ACHN (cell line): ENCODE measurements at places on chromosomes 3 and 15.

GRCh38 chr15:37246856-37247255 lies 146.5 kb upstream of the MEIS2 start:
- DNase-seq = no peak

- no peak for DNase-seq
Measured at GRCh38 chr3:187042346-187042745, 97.0 kb downstream of the RPL39L start.

DNA sequence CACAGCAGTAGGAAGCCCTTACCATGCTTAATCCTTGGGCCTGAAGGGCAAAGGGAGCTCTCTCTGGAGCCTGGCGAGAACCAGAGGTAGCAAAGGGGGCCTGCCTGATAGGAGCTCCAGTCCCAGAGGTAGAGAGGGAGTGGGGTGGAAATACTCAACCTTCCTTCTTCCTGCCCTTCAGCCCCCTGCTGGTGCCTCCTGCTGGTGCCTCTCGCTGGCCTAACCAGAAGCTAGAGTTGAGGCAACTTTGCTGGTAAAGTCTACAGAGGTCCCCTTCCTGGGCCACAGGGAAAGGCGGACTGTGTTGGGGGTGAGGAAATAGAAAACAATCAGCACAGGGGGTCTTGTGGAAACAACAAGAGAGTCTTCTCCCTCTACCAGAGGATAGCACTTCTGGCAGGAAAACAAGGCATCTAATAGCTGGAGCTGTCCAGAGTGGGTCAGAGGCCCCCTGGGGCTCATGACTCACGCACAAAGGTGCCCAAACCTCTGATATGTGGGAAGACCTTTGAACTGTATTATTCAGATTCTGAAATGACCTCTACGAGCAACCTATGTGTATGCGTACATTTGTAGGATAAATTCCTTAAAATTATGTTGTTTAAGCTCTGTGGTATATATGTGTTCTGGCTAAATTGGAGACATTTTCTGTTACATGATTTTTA lies 133.9 kb downstream of the LRRC28 start:
- DNase-seq = peak; percentile 11

- DNase-seq = no peak
Measured at GRCh38 chr3:82031596-82031995, 270.2 kb upstream of the GBE1 start.

DNA sequence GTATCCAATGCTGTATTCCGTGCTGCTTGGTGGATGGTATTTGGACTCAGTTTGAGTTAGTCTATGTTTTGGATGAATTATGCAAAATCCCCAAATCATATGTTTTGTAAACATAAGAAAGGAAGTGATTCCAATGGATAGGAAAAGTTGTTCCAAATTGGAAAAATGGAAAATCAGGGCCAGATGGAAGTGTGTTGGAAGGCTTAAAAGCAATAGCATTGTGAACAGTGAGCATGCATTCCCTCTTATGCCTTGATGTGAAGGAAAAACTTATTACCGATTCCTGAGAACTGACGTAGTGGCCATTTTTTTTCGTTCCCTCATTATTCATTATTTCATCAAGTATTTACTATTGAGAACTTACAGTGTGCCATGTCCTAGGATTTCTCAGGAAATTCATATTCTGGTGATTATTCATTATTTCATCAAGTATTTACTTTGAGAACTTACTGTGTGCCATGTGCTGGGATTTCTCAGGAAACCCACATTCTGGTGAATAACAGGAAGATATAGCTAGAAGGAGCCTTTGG lies 144.1 kb upstream of the TPRG1 start:
- DNase-seq = no peak

DNA sequence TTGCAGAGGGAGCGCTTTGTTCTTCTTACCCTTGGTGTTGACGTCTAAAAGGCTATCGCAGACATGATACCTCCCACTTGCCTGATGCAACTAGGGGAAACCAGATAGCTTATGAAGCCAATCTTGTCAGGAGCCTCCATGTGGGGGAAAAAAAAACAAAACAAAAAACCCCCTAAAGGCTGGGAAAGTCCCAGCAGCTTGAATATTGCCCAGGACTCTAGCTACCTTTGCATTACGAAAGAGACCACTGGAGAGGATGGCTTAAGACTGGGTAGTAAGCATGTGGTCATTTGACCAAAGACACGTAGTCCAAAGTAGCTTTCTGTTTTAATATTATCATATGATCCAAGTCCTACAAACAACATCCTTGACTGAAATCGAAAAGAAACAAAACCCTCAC lies 120.7 kb upstream of the WNT5A start:
- no peak for DNase-seq

DNA sequence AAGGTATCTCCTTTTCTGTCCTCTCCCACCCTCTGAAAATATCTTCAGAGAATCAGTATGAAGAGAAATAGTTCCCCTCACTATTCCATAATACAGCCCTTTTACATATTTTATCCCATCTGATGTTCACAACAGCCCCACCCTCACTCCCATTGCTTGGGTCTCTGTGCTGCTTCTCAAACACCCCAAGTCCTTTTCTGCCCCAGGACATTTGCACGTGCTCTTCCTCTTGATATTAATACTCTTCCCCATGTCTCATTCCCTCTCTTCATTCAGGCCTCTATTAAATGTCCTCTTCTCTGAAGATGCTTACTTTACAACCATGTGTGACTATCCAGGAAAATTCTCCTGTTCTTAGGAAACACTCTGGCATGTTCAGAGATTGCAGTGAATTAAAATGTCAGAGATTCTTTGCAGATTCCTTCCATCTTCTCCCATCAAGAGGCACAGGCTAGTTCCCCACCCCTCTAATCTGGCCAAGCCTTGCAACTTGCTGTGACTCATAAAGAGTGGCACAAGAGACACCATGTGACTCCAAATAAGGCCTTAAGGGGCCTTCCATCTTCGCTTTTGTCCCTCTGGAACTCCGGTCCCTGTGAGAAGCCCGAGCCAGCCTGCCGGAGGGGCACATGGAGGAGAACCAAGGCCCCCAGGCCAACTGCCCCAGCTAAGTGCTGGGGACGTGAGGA lies 128.5 kb downstream of the CHSY1 start:
- DNase-seq = no peak

DNA sequence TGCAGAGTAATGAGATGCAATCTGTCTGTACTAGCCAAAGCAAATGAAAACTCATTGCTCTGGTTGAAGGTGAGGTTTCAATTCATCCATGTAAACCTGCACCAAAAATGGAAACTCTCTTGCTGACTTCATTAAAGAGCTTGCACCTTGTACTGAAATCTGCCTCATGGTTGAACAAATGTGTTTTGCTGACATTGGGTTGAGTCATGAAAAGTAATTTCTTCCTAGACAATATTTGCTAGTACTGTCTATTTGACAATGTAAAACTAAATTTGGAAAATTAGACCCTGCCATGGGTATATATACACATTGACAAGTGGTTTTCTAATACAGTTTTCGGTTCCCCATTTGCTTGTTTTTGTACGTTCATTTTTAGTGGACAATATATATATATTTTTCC lies 33.3 kb downstream of the RYR3 start:
- no peak for DNase-seq

GRCh38 chr3:15427182-15427880 lies at the start of the genes EAF1 and METTL6:
Gene EAF1 (plus strand): TSS chr3:15427598. CDS start chr3:15427780, 182 bp downstream.
Gene METTL6 (minus strand): TSS chr3:15427544. CDS start chr3:15426511, 1,033 bp downstream.
- peak; percentile 76 for DNase-seq

DNA sequence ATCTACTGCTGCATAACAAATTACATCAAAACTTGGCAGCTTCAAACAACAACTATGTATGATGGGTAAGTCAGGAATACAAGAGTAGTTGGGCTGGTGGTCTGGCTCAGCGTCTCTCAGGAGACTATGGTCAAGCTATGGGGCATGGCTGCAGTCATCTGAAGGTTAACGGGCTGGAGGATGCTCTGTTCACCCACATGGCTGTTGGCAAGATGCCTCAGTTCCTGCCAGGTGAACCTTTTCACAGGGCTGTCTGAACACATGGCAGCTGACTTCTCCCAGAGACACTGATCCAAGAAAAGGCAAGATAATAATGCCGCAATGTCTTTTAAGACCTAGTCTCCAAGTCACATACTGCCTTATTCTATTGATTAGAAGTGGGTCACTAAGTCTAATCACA lies 63.7 kb downstream of the GPR176 start:
- DNase-seq = no peak

GRCh38 chr3:94305835-94306611 lies 243.2 kb downstream of the NSUN3 start:
- no peak for DNase-seq

DNA sequence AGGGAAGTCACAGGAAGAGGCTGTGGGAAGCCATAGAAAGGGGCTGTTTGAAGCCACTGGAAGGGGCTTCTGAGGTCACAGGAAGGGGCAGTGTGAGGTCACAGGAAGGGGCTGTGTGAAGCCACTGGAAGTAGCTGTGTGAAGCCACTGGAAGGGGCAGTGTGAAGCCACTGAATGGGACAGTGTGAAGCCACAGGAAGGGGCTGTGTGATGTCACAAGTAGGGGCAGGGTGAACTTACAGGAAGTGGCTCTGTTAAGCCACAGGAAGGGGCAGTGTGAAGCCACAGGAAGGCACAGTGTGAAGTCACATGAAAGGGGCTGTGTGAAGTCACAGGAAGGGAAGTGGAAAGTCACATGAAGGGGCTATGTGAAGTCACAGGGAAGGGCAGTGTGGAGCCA lies 33.1 kb downstream of the GASK1A start:
- no peak for DNase-seq

- DNase-seq = no peak
Measured at GRCh38 chr3:54577313-54577712, 350.5 kb downstream of the LRTM1 start.

- DNase-seq = peak; percentile 51
Measured at GRCh38 chr15:57861034-57861638, 154.6 kb downstream of the POLR2M start.

GRCh38 chr15:97791824-97792792 lies 168.4 kb upstream of the ARRDC4 start:
- DNase-seq = no peak

- no peak for DNase-seq
Measured at GRCh38 chr15:90191344-90191687, 9.8 kb upstream of the SEMA4B start.

- peak; percentile 15 for DNase-seq
Measured at GRCh38 chr3:155391551-155391958, 98.1 kb upstream of the STRIT1 start.

DNA sequence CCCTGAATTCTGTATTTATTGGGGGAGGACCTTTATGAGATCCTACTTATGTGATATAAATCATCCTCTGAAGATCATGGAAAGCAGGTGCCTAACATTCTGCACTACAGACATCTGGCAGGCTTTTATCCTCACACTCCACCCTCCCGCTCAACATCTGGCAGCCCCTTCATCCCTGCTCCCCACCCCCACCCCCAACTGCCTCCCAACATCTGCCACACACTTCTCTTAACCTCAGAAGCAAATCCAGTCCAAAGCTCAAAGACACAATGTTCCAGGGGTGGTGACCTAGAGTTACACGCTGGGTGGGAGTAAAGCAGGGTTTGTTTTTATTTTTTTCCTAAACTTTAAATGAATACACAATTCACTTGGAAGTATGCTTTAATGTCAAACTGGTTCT lies 184.5 kb upstream of the ATP11B start:
- DNase-seq = no peak

- DNase-seq = no peak
Measured at GRCh38 chr3:139586420-139587017, 47.0 kb upstream of the RBP1 start.

GRCh38 chr15:70523616-70524015 lies 239.7 kb downstream of the UACA start:
- no peak for DNase-seq

DNA sequence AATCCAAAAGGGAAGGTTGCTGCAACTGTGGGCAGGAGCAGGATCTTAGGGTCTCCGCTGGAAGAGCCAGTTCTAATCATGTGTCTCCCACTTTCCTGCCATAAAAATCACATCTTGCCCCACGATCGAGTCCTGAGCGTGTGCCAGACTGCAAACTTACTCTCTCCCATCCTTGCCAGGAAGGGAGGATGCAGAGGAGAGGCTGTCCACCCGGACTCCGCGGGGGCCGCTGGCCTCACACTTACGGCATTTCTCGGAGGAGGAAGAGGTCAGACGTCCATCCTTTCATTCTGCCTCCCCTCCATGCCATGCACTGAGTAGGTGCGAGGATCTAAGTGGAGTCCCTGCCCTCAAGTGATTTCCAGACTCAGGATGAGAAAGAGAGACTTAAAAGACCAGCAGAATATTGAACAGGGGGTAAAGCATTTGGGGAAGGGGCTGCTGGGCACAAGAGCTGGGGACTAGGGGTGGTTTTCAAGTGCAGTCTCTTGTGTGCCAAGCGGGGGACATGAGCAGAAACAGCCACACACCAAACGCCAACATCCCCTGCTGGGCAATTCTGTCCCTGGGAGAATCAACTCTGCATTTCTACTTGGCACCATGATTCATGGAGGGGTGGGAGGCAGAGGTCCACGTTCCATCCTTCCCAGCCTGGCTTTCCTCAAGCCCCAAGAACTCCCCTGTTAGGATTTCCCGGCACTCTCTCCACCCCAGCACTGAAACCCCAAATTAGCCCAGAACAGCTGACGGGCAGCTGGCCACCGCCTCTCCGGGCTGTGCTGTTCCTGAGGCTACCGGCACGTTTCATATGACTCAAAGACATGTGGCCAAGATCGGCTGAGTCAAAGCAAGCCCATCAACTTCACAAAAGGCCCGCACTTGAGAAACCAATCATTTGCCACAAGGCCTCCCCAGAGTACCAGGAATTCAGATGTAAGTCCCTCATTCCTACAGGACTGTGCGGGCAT lies 11.6 kb downstream of the OXTR start:
- peak; percentile 53 for DNase-seq

GRCh38 chr3:81998907-81999306 lies 237.5 kb upstream of the GBE1 start:
- no peak for DNase-seq

- no peak for DNase-seq
Measured at GRCh38 chr3:80244390-80244789, 476.6 kb upstream of the ROBO1 start.

DNA sequence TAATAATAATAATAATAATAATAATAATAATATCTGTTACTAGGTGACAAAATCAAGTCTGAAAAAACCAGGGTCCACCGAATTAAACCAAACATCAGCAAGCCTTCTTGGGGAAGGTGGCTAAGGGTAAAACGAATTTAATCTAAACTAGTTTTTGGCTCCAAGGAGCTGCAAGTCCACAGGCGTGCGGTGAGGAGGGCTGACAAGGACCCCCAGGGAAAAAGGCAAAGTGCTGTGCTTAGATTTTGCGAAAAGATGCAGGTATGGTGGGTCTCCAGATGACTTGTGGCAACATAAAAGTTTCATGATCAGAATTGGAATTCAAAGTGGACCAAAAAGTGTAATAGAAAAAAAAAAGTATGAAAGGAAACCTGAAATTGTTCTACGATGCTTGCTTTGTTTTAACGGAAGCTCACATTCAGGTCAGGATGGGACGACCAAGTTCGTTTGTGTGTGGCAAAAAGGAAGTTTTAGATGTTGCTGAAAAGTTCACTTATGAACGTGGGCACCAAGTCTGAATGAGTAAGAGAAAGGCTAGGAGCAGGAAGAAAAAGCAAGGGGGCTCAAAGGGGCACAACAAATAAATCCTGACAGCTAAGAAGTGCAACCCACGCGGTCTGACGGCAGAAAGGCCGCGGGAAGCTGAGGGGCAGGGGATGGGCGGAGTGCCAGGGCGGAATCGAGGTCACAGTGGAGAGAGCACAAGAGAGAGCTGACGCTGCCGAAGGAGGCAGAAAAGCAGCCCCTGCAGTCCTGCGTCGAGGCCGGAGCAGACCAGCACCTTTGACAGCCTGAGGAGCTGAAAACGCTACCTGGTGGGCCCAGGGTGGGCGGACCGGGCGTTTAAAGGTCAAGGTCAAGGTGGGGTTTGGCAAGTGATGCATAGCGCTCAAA lies 1.1 kb downstream of the WDR82 start:
- DNase-seq = peak; percentile 67

- no peak for DNase-seq
Measured at GRCh38 chr3:167125612-167126407, 254.3 kb downstream of the ZBBX start.
